ENCODE measurements at places on chromosomes 16 and 17.

DNA sequence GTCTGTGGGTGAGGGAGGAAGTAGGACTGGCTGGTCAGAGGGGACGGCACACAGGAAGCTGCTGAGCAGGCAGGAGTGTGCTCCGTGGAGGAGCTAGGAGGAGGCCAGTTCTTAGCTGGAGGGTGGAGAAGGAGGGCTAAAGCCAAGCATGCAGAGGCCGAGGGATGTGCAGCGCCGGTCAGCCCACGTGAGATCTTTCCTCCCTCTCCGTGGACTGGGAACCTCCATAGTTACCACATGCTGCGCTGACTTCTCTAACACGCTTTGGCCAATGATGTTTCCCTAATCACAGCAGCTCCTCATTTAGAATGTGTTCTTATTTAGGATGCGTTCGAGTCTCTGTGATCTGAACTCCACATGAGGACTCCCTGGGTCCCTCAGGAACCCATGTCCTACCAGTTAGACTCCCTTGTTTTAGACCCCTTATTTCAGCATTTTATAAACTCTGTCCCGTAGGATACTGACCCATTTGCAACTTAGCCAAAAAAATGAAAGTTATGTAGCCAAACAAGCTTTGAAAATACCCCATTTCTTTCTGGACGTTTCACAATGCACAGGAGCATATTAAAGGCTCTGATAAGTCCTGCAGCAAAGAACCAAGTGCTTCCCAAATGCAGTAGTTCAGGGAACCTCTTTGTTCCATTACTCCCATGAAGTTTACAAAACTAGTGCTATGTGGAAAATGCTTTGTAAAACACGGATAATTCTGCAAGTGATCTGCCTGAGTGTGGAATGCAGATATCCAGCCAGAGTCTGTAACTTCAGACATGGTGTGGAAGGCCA lies 51.4 kb downstream of the IRF8 start:
- DNase-seq, result no peak

DNA sequence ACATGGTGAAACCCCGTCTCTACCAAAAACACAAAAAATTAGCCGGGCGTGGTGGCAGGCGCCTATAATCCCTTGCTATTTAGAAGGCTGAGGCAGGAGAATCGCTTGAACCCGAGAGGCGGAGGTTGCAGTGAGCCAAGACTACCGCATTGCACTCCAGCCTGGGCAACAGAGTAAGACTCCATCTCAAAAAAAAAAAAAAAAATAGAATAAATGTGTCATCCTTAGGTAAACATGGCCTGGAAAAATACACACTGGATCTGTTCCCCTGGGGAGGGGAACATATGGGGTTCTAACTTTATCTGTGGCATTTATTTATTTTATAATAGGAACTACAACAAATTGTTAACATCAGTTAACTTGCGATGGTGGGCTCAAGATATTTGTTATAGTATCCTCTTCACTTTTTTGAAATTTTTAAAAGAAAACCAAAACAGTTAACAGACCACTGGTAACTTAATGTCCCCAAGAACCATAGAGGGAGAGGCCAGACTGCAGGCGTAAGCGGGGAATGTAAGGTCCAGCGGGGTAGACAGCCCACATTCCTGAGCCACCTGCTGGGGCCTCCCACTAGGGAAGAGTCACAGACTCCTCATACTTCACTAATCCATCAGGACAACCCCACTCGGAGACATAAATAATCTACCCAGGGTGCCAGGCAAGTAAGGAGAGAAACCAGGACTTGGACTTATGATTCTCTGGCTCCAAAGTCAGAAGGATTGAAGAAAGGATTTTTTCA lies 12.5 kb upstream of the TXNDC11 start:
- DNase-seq, result no peak

GRCh38 chr16:61379311-61379710 lies 656.9 kb downstream of the CDH8 start:
- DNase-seq, result no peak

- no peak for DNase-seq
Observed at GRCh38 chr17:34024806-34025551, 230.1 kb upstream of the CCL2 start.

DNA sequence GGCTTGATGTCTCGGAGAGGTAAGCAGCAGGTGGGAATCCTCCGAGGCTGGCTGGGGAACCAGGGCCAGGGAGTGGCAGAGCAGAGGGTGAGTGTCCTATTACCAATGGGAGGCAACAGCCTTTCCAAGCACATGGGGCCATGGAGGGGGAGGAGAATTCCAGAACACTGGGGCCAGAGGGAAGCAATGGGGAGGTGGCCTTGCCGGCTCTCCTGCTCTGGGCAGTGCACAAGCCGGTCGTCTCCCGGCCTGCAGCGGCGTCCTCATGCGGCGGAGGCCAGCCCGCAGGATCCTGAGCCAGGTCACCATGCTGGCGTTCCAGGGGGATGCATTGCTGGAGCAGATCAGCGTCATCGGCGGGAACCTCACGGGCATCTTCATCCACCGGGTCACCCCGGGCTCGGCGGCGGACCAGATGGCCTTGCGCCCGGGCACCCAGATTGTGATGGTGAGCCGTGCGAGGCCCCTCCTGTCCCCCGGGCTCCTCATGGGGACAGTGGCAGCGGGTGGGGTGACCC lies 21.9 kb downstream of the SGSH start:
- no peak for DNase-seq

DNA sequence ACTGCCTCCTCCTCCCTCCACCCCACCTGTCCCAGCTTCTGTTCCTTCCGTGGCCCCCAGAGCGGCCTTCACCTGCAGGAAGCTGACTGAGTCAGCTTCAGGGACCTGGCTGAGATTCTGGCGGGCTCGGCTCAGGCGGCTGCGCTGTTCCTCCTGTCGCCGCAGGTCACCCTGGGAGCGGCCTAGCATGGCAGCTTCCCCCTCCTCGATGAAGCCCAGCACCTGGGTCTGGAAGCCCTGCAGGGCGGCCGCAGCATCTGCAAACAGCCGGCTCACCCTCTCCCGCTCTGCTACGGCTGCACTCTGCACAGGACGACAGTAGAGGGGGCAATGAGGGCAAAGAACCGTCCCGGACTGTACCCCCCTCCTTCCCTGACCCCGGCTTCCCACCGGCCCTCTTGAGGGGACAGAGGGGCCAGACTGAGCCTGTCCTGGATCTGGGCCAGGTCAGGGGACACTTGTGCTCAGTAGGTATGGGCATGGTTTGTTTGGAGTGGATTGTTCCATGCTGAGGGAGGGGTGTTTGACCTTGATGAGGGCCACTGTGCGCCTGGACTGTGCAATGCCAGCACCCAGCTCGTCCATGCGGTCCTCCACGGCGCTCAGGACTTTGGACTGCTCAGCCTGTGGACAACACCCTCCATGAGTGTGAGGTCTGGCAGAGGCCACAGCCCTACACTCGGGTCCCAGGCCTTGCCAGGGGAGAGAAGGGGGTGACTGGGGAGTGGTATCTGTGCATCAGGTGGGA lies 2.0 kb downstream of the TRIM47 start:
- DNase-seq, result no peak

GRCh38 chr16:5903153-5903552 lies 805.6 kb upstream of the EEF2KMT start:
- no peak for DNase-seq

- no peak for DNase-seq
Observed at GRCh38 chr17:37490022-37490587, 414 bp downstream of the DUSP14 start.

DNA sequence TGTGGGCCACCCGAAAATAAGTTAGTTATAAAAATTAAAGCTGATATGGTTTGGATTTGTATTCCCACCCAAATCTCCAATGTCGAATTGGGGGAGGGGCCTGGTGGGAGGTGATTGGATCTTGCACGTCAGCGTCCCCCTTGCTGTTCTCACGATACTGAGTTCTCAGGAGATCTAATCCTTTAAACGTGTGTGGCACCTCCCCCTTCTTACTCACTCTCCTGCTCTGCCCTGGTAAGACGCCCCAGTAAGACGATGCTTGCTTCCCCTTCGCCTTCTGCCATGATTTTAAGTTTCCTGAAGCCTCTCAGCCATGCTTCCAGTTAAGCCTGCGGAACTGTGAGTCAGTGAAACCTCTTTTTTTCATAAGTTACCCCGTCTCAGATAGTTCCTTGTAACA lies 35.4 kb downstream of the SYCE1L start:
- no peak for DNase-seq

DNA sequence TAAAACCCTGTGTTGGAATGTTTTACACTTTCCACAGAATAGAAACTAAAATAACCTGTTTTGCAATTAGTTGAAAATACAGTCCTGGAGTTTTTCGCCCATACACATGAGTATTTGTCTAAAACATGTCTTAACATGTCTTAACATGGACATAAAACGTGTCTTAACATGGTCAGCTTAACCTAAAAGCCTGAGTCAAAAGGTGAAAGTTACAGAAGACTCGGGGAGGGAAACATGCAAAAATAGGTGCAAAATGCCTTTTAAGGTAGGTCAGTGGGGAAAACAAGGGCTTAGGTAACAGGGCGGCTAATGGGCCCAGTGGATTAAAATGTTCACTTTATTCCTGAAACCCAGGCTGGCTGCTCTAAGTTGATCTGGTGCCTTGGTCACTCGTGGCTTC lies 56.1 kb upstream of the RBL2 start:
- no peak for DNase-seq

DNA sequence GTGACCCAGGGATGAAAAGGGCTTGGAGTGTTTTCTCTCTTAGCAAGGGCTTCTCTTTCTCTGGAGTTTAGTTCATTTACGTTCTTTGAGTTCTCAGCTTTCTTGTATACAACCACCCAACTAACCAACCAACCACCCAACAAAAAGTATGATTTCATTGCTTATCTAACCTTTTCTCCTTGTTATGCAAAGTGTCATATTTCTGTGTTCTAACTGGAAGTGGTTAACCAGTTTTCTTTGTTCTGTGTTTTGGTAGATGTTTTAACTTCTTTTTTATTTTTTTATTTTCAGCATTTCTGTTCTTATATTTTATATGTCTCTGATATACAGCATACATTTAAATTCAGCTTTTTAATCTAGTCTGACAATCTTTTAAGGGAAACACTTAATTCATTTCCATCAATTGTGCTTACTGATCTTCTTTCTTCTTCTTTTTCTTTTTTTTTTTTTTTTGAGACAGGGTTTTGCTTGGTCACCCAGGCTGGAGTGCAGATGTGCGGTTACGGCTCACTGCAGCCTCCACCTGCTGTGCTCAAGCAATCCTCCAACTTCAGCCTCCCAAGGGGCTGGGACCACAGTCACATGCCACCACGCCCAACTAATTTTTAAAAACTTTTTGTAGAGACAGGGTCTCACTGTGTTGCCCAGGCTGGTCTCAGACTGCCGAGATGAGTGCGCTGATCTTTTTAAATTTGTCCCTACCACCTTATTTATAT lies 29.6 kb downstream of the NLK start:
- no peak for DNase-seq

DNA sequence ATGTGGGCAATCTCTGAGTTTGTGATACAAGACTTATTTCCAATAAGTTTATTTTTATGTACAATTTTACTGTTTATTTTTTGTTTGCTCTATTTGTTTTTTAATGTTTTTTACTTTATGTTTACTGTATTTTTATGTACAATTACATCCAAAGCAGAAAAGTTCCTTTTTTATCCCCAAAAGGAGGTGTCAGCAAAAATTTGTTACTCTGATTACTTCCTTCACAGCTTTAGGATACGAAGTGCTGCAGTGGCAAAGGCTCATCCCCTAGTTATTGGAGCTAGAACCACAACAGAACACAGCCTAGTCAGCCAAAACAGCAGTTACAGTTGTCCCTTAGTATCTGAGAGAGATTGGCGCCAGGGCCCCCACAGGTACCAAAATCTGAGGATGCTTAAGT lies 35.7 kb downstream of the IST1 start:
- DNase-seq, result no peak

GRCh38 chr16:18938986-18939385 lies 12.8 kb upstream of the SMG1 start:
- no peak for DNase-seq

DNA sequence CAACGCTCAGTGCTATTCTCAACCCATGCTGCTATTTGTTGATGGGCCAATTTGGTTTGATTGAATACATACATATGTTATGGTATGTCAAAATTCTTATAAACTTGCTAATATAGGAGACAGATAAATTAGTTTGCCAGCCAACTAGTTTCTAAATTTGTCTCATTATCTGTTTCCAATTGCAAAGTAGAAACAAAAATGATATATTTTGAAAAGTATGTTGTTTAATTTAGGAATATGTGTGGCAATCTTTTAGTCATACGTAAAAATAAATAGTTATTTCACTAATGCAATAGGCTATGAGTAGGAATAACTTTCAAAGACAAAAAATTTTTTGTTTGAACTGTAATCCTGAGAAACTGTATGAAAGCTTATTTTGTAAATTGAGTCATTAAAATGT lies 210.6 kb upstream of the KCNJ16 start:
- no peak for DNase-seq

GRCh38 chr16:72645538-72645937 lies 402.4 kb downstream of the ZFHX3 start:
- no peak for DNase-seq

GRCh38 chr16:4505356-4506147 lies 29.4 kb downstream of the HMOX2 start:
- DNase-seq, result no peak
